ENCODE measurements at places on chromosomes 5 and 9.

DNA sequence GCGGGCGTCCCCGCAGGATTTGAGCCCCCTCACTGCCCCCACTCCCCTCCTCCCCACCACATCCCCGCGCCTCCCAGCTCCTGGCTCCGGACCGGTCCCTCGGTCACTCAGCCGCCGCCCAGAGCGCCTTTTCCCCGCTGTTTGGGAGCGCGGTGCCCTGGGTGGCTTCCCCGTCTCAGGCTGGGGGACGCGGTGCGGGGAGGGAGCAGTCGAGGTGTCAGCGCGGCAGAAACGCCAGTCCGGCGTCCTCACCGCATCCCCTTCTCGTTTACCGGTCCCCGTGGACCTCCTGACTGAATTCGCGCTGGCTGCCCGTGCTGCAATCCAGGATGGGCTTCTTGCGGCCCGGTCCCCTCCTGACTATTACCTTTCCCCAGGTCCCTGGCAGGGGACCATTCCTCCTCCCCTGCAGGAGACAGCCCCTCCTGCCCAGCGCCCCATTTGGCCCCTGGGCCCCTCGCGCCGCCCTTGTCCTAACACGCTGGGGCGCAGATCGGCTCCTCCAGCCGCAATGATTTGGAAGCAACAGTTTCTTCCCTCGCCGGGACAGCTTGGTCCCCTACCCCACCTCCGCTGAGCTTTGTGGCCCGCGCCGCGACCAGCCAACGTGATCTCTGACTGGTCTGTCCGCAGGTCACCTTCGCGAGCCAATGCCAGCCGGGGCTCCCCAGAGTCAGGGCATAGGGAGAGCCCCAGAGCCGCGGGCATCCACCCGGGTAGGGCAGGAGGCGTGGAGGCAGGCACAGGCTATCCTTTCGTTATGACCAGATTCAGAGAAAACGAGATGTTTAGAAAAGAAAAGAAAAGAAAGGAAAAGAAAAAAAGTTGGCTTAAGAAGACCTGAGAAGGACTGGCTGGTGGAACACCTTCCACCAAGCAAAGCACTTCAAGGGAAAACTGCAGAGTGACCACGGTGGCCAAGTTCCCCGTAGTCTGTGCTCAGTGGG, 1.2 kb downstream of the ANKRD33B start:
- DNase-seq: no peak
- H3K4me3 ChIP-seq: peak overlapping the region; percentile 50
- H3K36me3 ChIP-seq: no peaks in the 10 kb centered on the region
- H3K4me1 ChIP-seq: peaks cover 10% of the 10 kb centered on the region

DNA sequence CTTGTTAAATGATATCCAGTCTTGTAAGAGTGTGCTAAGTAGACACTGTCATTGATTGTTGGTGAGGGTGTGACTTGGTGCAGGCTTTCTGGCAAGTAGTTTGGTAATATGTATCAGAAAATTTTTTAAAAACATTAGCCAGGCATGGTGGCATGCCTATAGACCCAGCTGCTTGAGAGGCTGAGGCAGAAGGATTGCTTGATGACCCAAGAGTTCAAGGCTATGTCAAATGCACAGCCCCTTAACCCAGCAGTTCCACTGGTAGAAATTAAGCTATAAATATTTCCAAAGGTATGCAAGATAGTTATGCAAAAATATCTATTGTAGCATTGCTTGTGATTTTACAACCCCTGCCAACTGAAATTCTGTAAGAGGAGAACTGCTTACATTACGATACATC, 24.2 kb downstream of the ZBTB43 start:
- no peak overlapping the region for H3K4me3 ChIP-seq
- H3K36me3 ChIP-seq: peaks cover 17% of the 10 kb centered on the region
- no peak for DNase-seq
- H3K27me3 ChIP-seq: no peaks in the 10 kb centered on the region

- H3K27ac ChIP-seq: no peak overlapping the region
- no peaks in the 10 kb centered on the region for H3K4me1 ChIP-seq
- H3K36me3 ChIP-seq: no peaks in the 10 kb centered on the region
- no peak overlapping the region for H3K4me3 ChIP-seq
These were observed 10.1 kb downstream of the FGF18 start for GRCh38 chr5:171429543-171429910.

GRCh38 chr9:127422133-127422782, 1.9 kb upstream of the ZNF79 start:
- DNase-seq: no peak
- H3K4me3 ChIP-seq: no peak overlapping the region
- peak overlapping the region; percentile 78 for H3K27ac ChIP-seq
- H3K36me3 ChIP-seq: no peaks in the 10 kb centered on the region
- H3K4me1 ChIP-seq: peaks cover 31% of the 10 kb centered on the region

- H3K27me3 ChIP-seq: no peaks in the 10 kb centered on the region
- H3K27ac ChIP-seq: no peak overlapping the region
- peaks cover 53% of the 10 kb centered on the region for H3K36me3 ChIP-seq
- no peaks in the 10 kb centered on the region for H3K4me1 ChIP-seq
- no peak overlapping the region for H3K4me3 ChIP-seq
These were observed 24.4 kb upstream of the ANXA6 start for GRCh38 chr5:151181818-151182523.

DNA sequence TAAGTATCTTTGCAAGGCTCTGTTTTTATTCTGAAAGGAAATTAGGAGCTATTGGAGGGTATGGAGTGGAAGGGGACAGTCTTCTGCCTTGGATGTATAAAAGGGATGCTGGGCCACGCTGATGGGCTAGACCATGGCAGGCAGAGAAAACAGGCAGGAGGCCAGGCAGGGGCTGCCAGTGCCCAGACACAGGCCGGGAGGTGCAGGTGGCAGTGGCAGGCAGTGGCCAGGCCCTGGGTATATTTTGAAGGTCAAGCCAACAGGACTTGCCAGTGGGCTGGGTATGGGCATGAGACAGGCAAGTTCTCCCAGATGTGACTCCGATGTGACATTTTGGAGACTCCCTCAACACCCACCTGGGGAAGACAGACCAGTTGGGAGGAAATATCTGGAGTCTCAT, 131.9 kb downstream of the KCNIP1 start:
- no peak overlapping the region for H3K27ac ChIP-seq
- H3K27me3 ChIP-seq: no peaks in the 10 kb centered on the region
- no peak overlapping the region for H3K4me3 ChIP-seq
- no peaks in the 10 kb centered on the region for H3K36me3 ChIP-seq

- H3K36me3 ChIP-seq: no peaks in the 10 kb centered on the region
- DNase-seq: no peak
- no peak overlapping the region for H3K27ac ChIP-seq
- peaks cover 6% of the 10 kb centered on the region for H3K4me1 ChIP-seq
These were observed 1.1 kb downstream of the SPEF2 start for GRCh38 chr5:35618781-35619180.

DNA sequence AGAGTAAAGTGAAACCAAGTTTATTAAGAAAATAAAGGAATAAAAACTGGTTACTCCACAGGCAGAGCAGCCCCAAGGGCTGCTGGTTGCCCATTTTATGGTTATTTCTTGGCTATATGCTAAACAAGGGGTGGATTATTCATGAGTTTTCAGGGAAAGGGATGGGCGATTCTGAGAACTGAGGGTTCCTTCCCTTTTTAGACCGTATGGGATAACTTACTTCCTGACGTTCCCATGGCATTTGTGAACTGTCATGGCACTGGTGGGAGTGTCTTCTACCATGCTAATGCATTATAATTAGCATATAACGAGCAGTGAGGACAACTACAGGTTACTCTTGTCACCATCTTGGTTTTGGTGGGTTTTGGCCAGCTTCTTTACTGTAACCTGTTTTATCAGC, 323.9 kb upstream of the PTGER4 start:
- H3K4me3 ChIP-seq: no peak overlapping the region
- peaks cover 9% of the 10 kb centered on the region for H3K4me1 ChIP-seq
- no peak for DNase-seq
- H3K27ac ChIP-seq: no peak overlapping the region
- no peaks in the 10 kb centered on the region for H3K36me3 ChIP-seq

GRCh38 chr9:105637787-105638395, 24.4 kb upstream of the TAL2 start:
- no peak overlapping the region for H3K27ac ChIP-seq
- H3K4me3 ChIP-seq: no peak overlapping the region
- H3K27me3 ChIP-seq: no peaks in the 10 kb centered on the region
- DNase-seq: no peak
- no peaks in the 10 kb centered on the region for H3K4me1 ChIP-seq

GRCh38 chr9:38081356-38082108, 12.5 kb upstream of the SHB start:
- H3K27me3 ChIP-seq: peaks cover 14% of the 10 kb centered on the region
- DNase-seq: no peak
- H3K4me1 ChIP-seq: no peaks in the 10 kb centered on the region
- H3K4me3 ChIP-seq: no peak overlapping the region
- H3K27ac ChIP-seq: no peak overlapping the region
- no peaks in the 10 kb centered on the region for H3K36me3 ChIP-seq
